ENCODE measurements at places on chromosomes 12 and 14.

- DNase-seq, result no peak
These were observed 9.4 kb upstream of the GPR132 start for GRCh38 chr14:105074601-105075053.

DNA sequence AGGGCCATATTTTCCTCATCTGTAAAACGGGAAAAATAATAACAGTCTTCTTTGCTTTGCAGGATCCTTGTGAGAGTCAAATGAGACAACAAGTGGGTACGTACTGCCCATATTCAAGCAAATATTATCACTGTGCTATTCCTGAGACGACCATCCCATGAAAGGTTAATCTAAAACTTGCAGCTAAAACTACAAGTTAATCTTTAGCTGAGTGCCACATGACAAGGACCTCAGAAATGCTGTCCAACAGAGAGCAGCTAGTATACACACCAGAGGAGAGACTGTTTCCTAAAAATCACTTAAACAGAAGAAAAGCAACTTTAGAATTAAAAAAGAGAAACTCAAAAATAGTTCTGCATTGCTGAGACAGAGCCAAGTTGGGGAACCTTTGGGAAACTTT lies 162.7 kb upstream of the TMTC2 start:
- no peak for DNase-seq

- DNase-seq, result no peak
These were observed 644.4 kb upstream of the MIS18BP1 start for GRCh38 chr14:45897439-45897838.

- DNase-seq, result no peak
These were observed 7.4 kb upstream of the TESPA1 start for GRCh38 chr12:54991991-54992375.

DNA sequence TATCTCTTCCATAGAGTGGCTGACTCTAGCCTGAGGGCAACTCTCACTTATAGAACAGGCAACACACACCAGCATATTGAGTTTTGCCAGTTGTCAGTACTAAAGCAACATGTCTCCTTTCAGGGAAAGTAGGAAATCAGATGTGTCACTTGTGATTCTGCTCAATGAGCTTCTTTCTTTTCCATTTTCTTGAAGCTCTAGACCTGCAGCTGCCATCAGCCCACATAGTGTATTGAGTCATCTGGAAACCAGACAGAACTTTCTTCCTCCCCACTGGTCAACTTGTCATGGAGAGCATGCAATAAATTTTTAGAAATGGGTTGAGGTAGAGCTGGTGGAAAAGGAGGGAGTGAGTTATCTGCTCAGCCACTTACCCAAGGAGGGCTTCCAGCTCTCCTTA lies 209.0 kb upstream of the PLEKHG7 start:
- DNase-seq, result no peak

DNA sequence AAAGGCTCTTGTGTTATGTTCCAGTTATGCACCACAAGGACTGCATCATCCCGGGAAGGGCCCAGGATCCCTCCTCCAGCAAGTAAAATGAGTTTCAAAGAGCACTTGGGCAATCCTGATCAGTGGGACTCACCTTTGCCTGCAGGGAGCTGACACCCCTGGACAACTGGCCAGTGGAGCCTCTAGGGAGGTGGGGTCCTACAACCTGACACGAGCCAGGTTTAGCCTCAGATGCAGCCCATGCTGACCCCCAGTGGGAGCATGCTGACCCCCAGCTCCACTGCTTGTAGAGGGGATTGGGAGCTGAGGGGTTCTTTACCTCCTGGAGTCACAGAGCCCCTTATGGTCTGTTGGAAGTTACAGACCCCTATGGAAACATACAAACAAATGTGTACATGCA lies 365.8 kb downstream of the CACNA1C start:
- DNase-seq, result no peak

DNA sequence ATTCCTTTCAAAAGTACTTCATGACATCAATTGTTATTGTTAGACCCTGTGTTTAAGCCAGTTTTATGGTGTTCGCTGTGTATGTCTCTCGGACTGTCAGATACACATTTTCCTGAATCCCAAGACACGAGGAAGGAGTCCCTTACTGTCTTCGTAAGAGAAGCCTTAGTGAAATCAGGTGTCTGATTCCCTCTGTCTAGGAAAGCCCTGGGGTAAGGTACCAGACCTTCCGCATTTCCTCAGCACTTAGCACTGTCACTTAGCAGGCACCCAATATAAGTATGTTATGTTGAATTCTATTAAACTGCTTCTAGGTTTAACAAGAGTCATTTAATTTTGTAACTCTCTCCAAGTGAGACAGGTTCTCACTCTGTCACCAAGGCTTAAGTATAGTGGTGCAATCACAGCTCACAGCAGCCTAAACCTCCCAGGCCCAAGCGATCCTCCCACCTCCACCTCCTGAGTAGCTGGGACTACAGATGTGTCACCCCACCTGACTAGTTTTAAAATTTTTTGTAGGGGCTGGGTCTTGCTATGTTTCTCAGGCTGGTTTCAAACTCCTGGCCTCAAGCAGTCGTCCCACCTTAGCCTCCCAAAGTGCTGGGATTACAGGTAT lies 111.0 kb downstream of the BBS10 start:
- DNase-seq, result no peak

DNA sequence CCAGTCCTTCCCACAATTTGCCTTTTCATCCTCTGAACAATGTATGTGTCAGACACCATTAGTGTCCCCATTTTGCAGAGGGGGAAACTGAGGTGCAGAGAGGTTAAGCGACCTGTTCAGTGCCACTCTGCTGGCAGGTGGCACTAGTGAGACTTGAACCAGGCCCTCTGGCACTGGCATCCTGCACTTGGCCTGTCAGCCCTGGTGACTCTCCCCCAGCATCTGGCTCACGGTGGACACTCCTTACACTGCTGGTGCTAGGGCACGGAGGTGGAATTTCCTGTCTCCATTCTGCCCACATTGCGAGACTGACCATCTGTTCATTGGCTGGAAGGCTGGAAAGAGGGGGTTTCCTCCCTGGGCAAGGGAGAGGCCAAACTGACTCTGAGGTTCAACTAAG lies 48.7 kb downstream of the CCNK start:
- DNase-seq, result no peak

- DNase-seq, result no peak
These were observed 30.4 kb upstream of the GNPNAT1 start for GRCh38 chr14:52821805-52822250.

- no peak for DNase-seq
These were observed 20.5 kb upstream of the ZFP36L1 start for GRCh38 chr14:68813318-68813838.

DNA sequence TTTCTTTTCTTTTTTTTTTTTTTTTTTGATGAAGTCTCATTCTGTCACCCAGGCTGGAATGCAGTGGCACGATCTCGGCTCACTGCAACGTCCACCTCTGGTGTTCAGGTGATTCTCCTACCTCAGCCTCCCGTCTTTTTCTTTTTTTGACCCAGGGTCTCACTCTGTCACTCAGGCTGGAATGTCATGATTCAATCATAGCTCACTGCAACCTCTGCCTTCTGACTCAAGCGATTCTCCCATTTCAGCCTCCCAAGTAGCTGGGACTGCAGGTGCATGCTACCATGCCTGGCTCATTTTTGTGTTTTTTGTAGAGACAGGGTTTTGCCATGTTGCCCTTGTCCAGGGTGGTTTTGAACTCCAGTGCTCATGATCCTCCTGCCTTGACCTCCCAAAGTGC lies 12.0 kb downstream of the FUT8 start:
- DNase-seq, result no peak

- DNase-seq, result no peak
These were observed 82.7 kb downstream of the FUT8 start for GRCh38 chr14:65495196-65495595.

DNA sequence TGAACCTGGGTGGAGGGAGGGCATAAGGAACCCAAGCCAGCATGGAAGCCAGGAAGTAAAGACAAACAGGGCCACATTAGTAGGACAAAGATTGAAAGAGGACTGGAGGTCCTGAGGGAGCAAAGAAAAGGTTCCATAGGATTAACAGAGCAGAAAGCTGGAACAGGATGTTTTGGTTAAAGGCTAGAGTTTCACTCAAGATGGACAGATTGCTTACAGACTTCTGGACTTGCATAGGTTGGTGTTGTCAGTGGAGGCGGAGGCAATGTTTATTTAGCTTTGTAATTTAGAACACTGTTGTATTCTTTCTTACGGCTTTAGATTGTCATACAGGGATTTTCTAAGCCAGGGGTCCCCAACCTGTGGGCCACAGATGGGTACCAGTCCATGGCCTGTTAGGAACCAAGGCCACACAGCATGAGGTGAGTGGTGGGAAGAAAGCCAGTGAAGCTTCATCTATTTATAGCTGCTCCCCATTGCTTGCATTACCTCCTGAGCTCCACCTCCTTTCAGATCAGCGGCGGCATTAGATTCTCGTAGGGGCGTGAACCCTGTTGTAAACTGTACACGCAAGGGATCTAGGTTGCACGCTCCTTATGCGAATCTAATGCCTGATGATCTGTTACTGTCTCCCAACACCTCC lies 31.3 kb downstream of the ZNF664 start:
- DNase-seq, result no peak

DNA sequence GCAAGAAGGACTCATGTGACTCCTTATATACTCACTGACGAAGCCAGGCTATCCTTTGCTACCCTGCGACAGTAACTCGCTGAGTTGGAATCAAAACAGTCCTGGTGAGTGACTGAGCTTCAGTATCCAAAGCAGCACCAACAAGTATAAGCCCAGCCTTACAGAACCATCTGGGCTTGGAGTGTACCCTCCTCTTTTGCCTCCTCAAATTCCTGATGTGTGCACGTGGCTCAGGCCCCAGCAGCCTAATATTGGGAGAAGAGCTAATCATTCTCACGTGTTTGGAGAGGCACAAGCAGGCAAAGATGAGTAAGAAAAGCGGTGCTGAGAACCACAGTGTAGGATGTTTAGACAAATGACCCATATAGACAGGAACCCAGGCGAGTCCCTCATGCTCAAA lies 34.4 kb downstream of the PPTC7 start:
- DNase-seq, result no peak

GRCh38 chr12:89756585-89757398 lies 48.2 kb upstream of the ATP2B1 start:
- no peak for DNase-seq

DNA sequence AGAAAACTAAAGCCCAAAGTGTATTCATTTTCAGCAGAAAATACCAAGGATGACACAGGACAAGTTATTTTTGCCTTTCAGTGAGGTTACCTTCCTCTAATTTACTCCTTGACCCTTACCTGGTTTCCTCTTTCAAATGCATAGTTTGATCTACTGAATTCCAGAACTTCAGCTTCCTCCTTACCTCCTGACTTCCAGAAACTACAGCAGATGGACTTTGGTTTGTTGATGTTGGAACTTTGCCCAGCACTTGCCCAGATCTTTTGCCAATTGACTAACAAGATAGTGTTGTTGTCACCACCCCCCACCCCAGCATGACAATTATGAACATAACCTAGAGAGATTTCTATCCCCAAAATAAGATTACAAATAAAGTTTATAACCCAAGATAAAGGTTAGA lies 63.2 kb downstream of the NAV3 start:
- no peak for DNase-seq

GRCh38 chr12:112891093-112892024 lies 15.4 kb upstream of the OAS1 start:
- DNase-seq, result no peak

- no peak for DNase-seq
These were observed 127.3 kb upstream of the CCND2 start for GRCh38 chr12:4145990-4146859.

- no peak for DNase-seq
These were observed 117.3 kb upstream of the MYF6 start for GRCh38 chr12:80590085-80590484.

DNA sequence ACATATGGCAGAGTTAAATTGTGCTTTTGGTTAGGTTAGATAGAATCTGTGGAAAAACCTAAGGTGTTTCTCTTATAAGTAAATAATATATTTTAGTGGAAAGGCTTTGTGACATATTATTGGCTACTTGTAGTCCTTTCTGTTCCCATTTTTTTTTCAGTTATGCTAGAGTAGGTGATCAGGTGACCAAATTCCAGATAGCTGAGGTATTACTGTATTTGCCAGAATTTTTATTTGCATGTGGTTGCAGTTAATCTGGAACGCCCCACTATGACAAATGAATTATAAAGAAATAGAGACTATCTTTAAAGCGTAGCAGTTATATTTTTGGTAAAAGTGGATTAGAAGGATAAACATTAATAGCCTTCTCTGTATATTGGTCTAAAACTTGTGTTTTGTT lies 52.0 kb downstream of the ARHGAP5 start:
- DNase-seq, result no peak

GRCh38 chr12:2668816-2669215 lies 126.0 kb upstream of the FKBP4 start:
- no peak for DNase-seq

GRCh38 chr14:67331368-67332125 lies 28.1 kb downstream of the ATP6V1D start:
- no peak for DNase-seq

- DNase-seq, result no peak
These were observed 26.2 kb upstream of the TRIM9 start for GRCh38 chr14:51121096-51121495.

DNA sequence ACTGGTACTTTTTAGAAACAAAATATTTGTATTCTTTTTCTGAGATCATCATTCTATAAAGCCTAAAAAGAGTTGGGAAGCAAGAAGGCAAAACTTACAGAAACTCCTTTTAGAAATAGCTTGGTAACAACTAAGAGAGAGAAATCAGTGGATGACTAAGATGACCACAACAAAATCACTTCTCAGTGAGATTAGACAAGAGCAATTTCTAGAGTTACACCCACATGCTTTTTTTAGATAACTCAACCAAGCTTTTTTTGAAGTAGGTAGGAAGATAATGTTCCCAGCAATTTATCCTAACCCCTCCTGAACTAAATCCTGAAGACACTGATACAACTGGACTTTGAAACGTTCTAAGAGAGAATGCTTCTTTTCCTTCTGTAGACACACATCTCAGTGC lies 576.4 kb downstream of the SLC6A15 start:
- DNase-seq, result no peak

DNA sequence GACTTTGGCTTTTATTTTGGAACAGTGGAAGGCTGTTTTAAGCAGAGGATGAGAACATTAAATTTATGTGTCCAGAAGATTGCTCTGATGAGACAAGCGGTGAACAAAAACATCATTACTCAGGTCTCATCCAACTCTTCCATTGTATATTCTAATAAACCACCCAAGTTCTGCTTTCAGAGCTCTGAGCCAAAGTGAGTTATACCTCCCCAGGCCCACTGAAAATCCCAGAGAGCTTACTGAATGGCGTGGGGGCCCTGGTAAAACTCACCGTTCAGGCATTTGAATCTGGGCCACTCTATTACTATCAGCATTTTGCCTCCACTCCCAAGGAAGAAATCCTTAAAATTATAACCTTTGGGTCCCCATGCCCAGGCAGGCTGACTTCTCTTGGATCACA lies 122.0 kb upstream of the HIF1A start:
- DNase-seq, result no peak

GRCh38 chr12:26119391-26119989 lies 5.3 kb downstream of the BHLHE41 start:
- no peak for DNase-seq

GRCh38 chr14:67551123-67551522 lies 18.0 kb downstream of the PLEKHH1 start:
- DNase-seq, result no peak

- DNase-seq, result no peak
These were observed 10.0 kb downstream of the NIN start for GRCh38 chr14:50820786-50821509.
